ENCODE measurements at places on chromosomes 5 and 9. TPM values are rescaled to one million over a fixed set of nuclear protein-coding genes. Genes with fewer than 3 reads are reported as not detected.

Gene PCDHB11
- 0.92 TPM for total RNA-seq

Gene ITK
- total RNA-seq: 0.52 TPM

Gene RELL2
- total RNA-seq: 23.8 TPM

Gene OBP2B
- total RNA-seq: not detected

Gene IL17B
- total RNA-seq: not detected

Gene OR1Q1
- total RNA-seq: not detected

Gene C9orf57
- not detected for total RNA-seq

Gene NUDT12
- 15.3 TPM for total RNA-seq

Gene AK1
- total RNA-seq: 34.9 TPM

Gene OCLN
- 70.6 TPM for total RNA-seq

Gene TMEM252
- total RNA-seq: not detected

Gene TAF11L5
- not detected for total RNA-seq

Gene C9
- 0.21 TPM for total RNA-seq

Gene GABRA6
- total RNA-seq: not detected

Gene INSL4
- total RNA-seq: not detected

Gene LIX1
- not detected for total RNA-seq

Gene SLC31A1
- total RNA-seq: 43.6 TPM

Gene TLX3
- 0.16 TPM for total RNA-seq

Gene FAXDC2
- 5.5 TPM for total RNA-seq

Gene SLC34A1
- total RNA-seq: not detected

Gene STRBP
- 96.3 TPM for total RNA-seq

All from WTC11 (cell line).